Epithelial cell of prostate (primary cell): ENCODE measurements at places on chromosomes 5 and 9.

- DNase-seq: no peak
Observed at GRCh38 chr5:114362197-114362976, 517 bp downstream of the KCNN2 start.

DNA sequence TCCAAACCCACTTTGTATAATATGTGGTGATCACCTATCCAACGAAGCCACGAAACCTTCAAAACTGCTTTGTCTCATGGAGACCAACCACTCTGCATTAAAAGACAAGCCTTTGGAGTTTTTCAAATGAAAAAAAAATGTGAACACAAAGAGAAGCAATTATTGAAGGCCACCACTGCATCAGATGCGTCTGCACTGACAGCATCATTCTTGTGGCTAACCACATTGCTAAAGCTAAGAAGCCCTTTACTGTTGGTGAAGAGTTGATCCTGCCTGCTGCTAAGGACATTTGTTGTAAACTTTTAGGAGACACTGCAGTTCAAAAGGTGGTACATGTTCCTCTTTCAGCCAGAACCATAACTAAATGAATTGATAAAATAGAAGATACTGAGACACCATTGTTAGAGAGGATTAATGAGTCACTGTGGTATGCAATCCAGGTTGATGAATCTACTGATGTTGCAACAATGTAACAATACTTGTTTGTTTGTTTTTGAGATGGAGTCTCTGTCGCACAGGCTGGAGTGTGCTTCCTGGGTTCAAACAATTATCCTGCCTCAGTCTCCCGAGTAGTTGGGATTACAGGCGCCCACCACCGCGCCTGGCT is 45.4 kb downstream of the TAF11L14 start:
- DNase-seq: peak; percentile 44

DNA sequence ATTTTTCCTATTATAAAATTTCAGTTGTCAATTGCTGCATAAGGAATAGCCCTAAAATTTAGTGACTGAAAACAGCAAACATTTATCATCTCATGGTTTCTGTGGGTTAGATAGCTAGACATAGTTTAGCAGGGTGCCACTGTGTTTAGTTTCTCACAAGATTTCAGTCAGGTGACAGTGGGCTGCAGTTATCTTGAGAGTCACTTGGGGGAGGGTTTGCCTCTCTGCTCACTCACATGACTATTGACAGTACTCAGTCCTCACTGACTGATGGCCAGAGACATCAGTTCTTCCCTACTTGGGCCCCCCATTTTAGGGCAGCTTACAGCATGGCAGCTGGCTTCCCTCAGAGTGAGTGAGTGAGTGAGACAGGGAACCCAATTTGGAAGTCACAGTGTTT is 42.0 kb downstream of the PBX3 start:
- no peak for DNase-seq

- DNase-seq: no peak
Observed at GRCh38 chr5:158727136-158727535, 372.6 kb downstream of the EBF1 start.

DNA sequence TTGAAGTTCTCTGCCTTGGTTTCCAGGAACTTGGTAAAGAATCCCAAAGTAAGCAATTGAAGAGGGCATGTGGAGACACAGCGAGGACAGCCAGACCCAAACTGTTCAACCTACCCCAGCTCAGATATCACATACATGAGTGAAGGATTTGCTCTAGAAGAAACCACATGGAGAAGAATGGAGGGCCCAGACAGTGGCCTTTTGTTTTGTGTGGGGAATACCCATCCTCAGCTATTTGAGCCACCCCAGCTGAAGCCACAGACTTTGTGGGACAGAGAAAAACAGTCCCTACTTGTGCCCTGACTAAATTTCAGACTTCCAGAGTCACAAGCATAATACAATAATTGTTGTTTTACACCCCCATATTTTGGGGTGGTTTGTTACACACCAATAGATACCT is 387.1 kb downstream of the ZSWIM6 start:
- no peak for DNase-seq

DNA sequence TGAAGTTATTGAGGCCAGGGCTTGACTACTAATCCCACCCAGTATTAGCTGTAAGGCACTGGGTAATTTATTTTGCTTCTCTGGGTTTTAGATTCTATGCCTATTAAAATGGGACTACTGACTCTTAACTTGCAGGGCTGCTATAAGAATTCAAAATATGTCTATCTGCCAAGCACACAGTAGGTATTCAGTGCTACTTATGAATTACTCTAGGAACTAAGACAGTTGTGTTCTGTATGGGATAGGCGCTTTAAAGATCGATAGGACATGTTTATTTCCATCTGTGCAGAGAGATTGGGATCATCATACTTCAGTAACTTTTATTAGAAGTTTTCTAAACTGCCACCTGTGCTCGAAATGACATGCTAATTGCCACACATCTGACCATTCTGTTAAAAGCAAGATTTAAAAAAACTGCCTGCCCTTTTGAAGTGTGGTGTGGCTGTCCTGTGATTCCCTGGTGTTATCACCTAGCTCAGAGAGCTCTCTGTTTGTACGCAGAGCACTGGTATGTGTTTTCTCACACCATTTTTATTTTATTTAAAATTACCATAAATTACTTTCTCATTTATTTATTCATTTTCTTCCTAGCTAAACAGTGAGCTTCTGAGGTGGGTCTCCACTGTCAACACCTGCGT is 58.7 kb downstream of the FYB1 start:
- DNase-seq: no peak

GRCh38 chr5:53601570-53601969 is 41.1 kb downstream of the NDUFS4 start:
- peak; percentile 65 for DNase-seq

- DNase-seq: no peak
Observed at GRCh38 chr5:172414531-172415361, 39.6 kb downstream of the SH3PXD2B start.

- peak; percentile 48 for DNase-seq
Observed at GRCh38 chr9:106859957-106860720, 2.8 kb upstream of the ZNF462 start.

DNA sequence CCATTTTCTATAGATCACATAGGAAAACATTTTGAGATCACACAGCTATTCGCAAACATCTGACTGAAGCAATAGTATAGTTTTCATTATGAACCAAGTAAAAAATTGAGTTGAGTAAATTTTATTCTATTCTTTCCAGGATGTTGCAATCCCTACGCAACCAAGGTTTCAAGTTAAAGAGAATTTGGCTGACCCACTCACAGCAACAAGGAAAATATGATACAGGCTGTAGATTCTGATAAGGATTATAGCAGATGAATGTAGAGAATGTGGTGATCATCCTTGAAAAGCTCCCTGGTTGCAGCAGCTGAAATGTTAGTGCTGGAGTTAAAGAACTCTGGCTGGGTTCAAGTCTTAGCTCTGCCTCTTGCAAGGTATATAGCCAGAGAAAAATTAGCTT is 4.7 kb downstream of the ABCA1 start:
- DNase-seq: no peak

DNA sequence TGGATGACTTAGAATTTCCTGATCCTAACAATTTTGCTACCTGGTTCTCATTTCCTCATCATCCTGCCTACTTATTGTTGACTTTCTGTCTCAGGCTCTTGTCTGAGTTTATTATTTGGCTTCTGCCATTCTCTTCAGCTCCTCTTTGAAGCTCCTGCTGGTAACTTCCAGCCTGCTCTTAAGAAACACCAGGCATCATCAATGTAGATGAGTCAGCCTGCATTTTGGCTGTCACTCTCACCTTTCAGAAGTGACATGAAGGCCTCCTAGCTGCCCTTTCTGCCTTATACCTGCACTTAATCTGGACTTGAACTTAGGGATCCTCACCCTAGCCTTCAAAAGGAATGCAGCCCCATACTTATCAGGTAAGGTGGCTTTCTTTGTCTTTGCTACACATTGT is 551.8 kb upstream of the ZNF608 start:
- no peak for DNase-seq

GRCh38 chr9:120183615-120184014 is 396.4 kb downstream of the CDK5RAP2 start:
- DNase-seq: no peak

DNA sequence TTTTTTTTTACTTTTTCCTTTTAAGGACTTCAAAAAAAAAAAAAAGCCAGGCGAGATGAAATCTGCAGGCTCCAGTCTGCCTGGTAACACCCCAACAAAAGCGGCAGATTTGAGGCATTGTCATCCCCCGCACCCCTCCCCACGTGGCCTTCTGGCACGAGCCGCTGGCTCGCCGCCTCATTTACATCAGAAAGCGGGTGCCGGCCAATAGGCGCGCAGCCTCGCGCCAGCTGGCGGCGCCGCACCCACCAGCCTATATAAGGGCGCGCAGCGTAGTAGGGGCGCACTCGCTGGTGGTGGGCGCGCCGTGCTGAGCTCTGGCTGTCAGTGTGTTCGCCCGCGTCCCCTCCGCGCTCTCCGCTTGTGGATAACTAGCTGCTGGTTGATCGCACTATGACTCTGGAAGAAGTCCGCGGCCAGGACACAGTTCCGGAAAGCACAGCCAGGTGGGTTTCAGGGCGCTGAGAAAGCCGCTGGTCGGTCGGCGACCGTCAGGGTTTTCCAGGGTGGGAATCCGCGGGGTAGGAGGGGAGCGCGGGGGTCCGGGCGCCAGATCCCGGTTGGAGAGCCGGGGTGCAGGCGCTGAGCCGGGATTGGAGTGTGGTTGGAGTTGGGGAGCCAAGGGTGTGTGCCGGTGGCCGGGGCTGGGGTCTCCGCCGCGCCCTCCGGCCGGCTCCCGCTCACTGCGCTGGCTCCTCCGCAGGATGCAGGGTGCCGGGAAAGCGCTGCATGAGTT is at the start of gene GADD45G:
GADD45G (plus strand) TSS at position 284 of the 736 bp plus-strand sequence; CDS start at position 394, 110 bp downstream.
- peak; percentile 76 for DNase-seq

GRCh38 chr5:11054014-11054413 is 293.0 kb upstream of the DAP start:
- no peak for DNase-seq

DNA sequence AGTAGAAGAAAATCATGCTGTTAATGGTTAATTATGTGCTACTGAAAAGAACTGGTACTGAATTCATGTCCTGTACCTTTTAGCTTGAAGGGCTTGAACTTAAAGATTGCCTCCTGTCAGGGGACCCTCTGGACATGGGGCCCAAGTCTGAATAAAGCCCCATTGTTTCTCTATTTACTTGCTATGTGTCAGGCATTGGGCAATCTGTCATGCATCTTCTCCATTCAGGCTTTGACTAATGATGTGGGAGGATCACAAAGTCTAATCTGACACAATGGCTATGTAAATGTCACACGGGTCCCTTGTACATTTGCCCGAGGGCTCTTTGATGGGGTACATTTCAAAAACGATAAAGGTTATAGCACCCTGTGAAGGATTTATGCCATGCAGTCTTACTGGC is 64.0 kb upstream of the TUSC1 start:
- no peak for DNase-seq

DNA sequence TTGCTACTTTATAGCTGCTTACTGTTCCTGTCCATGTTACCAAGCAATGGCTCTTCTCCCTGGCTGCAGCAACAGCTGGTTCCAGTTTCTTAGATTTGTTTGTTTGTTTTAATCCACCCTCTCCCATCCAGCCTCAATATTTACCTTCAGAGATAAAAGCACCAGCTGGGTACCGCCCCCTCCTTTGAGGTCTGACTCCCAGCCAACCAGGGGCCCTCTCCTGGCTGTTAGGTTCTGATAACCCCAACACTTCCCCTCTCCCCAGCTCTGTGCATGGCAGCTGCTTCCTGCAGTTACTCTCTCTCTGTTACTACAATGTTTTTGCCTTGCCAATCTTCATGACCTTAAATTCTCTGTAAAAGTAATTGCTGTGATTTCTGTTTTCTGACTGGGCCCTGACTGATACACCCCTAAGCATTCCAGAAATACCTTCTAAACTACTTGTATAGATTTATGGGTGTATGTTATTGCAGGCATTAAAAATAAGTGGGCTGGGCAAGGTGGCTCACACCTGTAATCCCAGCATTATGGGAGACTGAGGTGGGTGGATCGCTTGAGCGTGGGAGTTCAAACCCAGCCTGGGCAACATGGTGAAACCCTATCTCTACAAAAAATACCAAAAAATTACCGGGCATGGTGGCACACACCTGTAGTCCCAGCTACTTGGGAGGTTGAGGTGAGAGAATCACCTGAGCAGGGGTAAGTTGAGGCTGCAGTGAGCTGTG is 2.6 kb upstream of the GCNT1 start:
- DNase-seq: no peak

- DNase-seq: no peak
Observed at GRCh38 chr9:137619240-137620047, 639 bp downstream of the EHMT1 start.

DNA sequence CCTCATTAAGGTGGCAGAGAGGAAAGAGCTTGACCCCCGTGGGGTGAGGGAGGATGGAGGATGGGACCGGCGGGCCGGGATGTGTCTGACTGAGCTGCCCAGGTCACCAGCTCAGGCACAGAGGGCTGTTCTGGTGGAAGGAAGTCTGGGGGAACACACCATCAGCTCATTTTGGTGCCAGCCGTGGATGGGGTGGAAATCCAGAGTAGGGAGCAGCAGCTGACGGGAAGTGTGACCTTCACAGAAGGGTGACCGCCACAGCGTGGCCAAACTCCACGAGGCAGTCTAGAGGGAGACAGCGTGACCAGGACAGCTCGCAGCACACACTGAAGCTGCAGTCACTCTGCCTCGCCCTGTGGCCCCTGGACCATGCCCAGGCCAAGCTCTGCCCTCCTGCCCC is 45.3 kb upstream of the PHYKPL start:
- DNase-seq: no peak

GRCh38 chr9:106421772-106422171 is 441.2 kb upstream of the ZNF462 start:
- peak; percentile 8 for DNase-seq

DNA sequence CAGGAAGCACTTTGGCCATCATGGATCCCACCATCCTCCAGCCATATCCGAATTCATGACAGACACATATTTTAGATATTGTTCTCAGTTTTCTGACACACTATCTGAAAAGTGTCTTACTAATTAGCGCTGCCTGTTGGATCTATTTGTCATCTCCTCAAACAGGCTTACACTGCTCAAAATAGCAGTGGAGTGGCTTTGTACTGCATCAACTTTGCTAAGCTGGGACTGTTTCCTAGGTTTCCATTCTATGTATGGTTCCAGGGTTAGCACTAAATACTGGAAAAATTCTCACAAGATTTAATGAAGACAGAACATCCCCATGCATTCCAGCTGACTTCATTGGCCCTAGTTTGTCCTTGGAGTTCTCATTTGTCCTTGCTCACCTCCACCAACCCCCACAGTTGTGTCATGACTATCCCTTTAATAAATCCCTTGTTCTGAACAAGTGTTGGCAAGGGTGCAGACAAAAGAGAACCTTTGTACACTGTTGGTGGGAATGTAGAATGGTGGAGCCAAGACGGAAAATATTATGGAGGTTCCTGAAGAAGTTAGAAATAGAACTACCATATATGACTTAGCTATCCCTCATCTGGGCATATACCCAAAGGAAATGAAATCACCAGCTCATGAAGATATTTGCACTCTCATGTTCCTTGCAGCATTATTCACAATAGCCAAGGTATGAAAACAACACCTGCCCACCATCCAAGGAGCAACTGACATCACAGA is 136.5 kb upstream of the RAI14 start:
- DNase-seq: no peak
